Activated CD4-positive, alpha-beta T cell treated with anti-CD3 and anti-CD28 coated beads, Interleukin-2, amount 50 U/mL, for 24 hours (primary cell): ENCODE measurements at places on chromosomes 7 and 10.

GRCh38 chr10:7580520-7580919 is 86.2 kb downstream of the ITIH5 start:
- DNase-seq: no peak

DNA sequence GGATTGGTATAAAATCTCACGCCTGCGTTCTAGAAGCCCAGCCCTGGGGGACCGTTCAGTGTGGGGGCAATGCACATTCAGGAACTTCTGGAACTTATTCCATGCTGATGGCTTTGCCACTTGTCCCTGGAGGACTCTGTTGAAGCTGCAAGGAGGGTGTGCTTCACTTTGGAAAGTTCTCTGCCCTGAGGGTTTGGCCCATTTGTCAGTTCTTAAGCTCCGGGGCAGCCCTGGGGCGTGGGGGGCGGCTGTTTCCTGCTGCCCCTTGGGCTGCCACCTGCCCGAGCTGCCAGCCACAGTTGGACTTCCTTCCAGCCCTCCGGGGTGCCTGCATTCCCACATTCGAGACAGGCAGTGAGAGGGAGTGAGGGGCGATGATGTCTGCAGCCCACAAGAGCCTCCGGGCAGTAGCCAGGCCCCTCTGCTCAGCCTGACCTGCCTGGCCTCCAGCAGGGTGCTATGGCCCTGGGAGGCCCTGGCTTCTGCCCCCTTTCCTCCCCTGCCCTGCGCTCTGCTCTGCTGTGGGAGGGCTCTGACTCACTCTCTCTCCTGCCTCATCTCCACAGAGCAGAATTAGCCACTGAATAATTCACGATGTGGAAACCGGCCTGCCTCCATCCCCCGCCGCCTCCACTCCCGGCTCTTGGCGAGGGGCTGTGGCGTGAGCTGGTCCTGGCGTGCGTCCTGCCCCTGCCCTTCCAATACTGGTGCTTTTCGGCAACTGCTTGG is 1.9 kb downstream of the TTYH3 start:
- DNase-seq: no peak

DNA sequence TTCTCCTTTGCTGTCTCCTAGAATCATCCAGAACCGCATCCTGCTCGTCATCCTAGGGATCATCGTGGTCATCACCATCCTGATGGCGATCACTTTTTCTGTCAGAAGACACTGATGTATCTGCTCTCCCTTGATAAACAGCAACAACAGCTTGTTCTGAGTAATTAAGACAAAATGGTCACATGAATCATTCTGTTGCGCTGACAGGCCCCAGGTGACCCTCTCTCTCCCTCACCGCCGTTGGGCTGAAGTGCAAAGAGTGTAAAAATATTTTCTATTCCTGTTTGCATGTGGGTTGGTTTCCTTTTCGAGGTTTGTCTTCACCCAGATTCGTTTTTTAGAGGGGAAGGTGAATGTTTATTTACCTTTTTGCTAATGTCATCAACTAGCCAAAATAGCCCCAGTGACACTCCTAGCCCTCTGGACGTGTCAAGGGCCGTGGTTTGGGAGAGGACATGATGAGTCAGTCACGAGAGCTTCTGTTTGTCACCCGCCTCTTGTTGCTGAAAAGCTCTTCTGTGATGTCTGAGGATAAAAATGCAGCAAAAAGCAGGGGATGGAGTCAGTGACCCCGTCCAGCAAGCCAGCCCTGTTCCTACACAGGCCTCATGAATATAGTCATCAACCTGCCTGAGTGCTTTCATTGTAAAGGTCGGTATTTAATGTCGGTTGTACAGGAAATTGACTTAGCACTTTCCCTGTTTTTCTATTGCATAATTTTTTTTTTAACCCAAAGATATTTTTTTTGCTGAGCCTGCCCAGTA is 134.6 kb upstream of the TCF7L2 start:
- no peak for DNase-seq

DNA sequence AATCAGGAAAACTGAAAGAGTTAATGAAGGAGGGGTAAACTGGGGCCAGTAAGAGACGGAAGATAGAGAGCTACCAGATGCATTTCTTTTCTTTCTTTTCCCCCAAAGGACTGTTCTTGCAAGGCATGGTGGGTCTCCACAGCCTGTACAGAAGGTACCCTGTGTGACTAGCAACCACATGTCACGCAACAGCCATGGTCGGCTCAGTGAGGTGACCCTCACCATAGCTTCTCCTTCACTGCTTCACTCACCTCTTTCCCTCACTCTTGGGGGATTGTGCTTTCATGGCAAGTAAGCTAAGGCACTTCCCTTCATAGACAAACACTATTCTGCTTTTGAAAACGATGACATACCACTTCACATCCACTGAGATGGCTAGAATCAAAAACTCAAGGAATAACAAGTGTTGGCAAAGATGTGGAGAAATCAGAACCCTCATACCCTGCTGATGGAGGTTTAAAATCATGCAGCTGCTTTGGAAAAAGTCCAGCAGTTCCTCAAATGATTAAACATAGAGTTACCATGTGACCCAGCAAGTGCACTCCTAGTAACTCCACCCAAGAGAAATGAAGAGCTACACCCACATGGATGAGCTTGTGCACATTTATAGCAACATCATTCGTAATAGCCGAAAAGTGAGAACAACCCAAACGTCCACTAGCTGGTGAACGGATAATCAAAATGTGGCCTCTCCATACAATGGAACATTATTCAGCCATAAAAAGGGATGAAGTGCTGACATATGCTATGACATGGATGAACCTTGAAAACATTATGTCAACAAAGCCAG is 3.8 kb upstream of the INSIG1 start:
- no peak for DNase-seq

- DNase-seq: no peak
Measured at GRCh38 chr7:5063698-5064097, 18.0 kb downstream of the RBAK start.
